ENCODE measurements at places on chromosomes 1 and 21.

DNA sequence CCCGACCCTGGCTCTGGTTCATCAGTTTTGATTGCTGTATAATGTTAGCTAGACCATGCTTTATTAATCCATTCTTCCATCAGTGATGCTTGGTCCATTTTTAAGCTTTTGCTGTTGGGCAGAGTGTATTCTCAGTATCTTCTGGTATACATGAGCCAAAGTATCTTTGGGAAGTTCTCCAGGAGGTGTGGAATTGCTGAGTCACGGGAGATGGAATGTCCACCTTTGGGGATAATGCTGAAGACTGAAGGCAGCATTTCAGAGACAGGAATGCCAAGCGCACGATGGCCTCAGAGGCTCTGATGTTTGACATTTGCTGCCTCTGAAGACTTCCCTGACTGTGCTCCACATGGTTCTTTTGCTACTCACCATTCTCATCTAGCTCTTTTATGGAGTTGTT lies 266.3 kb upstream of the KAZN start:
- peak; percentile 13 for DNase-seq

- no peak for DNase-seq
Measured at GRCh38 chr1:192045131-192045530, 113.1 kb upstream of the RGS18 start.

DNA sequence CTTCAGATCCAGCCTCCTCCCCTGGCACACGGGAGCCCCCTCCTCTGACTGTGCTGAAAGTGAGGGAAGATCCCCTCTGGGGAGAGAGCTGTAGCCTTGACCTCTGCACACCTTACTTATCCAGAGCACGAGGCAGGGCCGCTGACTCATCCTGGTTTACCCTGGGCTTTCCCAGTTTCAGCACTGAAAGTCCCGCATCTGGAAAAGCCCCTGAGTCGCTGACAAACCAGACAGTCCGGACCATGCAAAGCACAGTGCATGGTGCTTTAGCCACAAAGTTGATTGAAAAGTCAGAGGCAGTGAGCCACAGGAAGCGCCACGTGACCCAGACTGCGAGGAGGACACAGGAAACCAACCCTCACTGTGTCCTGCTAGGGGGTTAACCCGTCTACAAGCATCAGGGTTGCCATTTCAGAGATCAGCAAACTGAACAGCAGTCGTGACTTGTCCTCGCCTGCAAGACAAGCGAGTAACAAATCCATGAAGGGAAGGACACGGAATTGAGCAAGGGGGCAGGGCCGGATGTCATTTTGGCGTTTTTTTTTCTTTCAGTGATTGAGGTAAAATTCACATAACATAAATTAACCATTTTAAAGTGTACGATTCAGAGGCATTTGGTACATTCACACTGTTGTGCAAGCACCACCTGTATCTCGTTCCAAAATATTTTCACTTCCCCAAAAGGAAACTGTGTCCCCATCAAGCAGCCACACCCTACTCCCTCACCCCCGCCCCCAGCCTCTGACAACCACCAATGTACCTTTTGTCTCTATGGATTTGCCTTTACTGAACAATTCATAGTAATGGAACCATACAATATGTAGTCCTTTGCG lies 19.9 kb upstream of the IFNGR2 start:
- DNase-seq = peak; percentile 55

DNA sequence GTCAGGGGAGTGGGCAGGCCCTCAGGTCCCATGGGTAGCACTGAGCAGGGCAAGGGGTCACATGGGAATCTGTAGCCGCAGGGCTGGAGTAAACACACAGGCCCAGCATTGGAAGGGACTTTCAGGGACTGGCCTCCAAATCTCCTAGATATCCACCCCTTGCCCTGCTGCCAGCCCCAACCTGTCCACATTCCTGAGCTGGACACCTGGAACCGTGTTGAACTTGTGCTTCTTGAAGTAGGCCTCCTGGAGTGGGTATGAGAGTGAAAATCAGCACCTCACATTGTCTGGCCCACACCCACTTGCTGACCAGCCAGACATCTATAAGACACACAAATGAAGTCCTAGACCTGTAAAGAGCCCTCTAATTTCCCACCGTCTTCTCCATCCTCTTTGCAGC lies 7.7 kb downstream of the POMGNT1 start:
- no peak for DNase-seq

GRCh38 chr1:225990705-225991464 lies 8.3 kb downstream of the SDE2 start:
- no peak for DNase-seq

DNA sequence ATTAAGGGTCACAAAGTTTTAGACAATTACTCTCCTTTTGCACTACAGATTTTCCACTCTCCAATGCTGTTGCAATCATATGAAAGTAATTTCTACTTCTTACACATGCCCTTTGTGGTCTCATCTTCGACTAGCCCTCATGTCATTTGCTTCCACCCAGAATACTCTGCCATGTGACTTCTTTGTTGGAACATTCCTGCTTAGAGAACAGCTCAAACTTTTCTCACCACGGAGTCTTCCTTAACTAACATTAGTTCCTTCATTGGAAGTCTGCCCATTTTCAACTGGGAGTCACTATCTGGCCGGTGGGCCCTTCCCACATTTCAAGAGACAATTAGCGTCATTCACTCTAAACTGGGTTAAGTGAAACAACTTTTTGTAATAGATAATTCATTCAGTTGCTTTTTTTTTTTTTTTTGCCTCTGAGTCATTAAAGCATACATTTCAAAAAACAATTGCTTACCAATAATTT lies 142.6 kb upstream of the PALMD start:
- peak; percentile 55 for DNase-seq

GRCh38 chr1:161068306-161069234 lies 1.1 kb downstream of the ARHGAP30 start:
- peak; percentile 57 for DNase-seq

DNA sequence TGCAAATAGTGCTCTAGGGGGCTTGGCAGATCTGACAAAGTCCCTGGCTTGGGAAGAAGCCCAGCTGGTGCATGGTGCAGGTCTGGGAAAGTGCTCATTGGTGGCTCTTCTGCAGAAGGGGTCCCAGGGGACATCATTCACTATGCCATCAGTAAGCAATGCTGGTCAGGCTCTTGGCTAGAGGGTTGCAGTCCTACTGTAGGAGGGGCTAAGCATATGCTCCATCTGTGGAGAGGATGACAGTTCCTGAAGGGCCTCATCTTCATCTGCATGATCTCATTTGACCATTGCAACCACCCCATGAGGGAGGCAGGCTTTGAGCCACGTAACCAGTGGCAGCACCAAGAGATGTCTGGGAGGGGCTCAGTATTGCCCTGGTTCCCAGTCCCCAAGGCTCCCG lies 31.5 kb upstream of the VASH2 start:
- no peak for DNase-seq

DNA sequence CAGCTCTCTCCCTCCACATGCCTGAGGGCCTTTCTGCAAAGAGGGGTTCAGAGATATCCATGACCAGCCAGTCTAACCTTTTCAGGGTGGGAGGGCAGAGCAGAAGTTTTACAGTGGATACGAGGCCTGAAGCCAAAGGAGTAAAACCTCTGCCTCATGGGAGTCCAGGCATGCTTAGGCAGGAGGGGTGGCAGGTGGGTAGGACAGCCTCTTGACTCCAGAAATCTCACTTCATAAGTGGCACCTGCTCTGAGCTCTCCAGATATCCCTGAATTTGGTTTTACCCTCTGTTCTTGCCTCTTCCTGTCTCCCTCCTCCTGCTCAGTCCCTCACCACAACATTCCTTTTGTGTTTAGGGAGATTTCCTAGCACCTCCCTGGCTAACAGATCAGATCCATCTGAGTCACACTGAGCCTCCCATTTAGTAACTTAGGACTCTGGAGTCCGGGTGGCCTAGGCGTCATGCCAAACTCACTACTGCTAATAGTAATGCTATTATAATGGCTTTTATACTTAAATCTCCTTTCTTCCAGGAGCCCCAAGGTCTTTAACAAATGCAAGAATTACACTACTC lies 201.0 kb downstream of the HS2ST1 start:
- peak; percentile 90 for DNase-seq

DNA sequence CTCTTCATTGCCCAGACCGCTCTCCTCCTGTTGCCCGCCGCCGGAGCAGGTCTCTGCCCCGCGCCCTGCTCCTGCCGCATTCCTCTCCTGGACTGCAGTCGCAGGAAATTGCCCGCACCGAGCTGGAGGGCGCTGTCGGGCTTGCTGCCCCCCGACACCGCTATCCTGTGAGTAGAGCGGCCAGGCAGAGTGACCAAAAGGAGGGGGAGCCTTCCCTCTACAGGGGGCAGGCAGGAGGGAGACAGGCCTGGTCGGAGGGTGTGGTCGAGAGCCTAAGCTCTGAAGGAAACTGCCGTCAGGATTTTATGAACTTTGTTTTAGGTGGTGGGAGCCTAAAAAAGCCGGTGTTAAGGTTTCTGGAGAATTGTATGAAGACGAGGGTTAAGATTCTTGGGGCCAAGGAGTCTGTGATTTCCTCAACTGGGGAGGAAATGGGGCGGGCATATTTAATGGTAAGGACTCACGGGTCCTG lies 517 bp downstream of the LRIG2 start:
- peak; percentile 77 for DNase-seq

DNA sequence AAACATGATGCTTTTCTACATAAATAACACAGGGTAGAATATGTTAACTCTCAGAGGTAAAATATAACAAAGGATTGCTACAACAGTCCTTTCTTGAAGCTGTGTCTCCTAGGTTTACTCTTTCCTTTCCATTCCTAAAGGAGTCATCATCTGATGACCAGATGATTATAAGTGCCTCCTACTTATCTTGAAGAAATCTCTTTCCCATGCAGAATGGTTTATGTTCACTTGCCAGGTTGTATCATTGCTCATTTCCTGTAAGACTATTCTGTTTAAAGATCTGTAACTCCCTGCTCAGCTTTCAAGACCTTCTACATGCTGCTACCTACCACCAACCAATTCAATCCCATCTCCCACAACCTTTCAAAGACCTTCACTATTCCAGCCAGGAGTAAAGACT lies 51.5 kb upstream of the PTCH2 start:
- peak; percentile 40 for DNase-seq

GRCh38 chr1:198156745-198157240 lies at the start of gene NEK7:
NEK7 (plus strand) TSS chr1:198156998; CDS start chr1:198232581, 75,583 bp downstream.
- peak; percentile 92 for DNase-seq

All from AG20443 (cell line).